ENCODE measurements at places on chromosomes 16 and 17.

- no peak for DNase-seq
These were observed 103.5 kb upstream of the HS3ST3A1 start for GRCh38 chr17:13705221-13705620.

- DNase-seq = peak; percentile 32
These were observed 4.2 kb upstream of the MXRA7 start for GRCh38 chr17:76714822-76715495.

DNA sequence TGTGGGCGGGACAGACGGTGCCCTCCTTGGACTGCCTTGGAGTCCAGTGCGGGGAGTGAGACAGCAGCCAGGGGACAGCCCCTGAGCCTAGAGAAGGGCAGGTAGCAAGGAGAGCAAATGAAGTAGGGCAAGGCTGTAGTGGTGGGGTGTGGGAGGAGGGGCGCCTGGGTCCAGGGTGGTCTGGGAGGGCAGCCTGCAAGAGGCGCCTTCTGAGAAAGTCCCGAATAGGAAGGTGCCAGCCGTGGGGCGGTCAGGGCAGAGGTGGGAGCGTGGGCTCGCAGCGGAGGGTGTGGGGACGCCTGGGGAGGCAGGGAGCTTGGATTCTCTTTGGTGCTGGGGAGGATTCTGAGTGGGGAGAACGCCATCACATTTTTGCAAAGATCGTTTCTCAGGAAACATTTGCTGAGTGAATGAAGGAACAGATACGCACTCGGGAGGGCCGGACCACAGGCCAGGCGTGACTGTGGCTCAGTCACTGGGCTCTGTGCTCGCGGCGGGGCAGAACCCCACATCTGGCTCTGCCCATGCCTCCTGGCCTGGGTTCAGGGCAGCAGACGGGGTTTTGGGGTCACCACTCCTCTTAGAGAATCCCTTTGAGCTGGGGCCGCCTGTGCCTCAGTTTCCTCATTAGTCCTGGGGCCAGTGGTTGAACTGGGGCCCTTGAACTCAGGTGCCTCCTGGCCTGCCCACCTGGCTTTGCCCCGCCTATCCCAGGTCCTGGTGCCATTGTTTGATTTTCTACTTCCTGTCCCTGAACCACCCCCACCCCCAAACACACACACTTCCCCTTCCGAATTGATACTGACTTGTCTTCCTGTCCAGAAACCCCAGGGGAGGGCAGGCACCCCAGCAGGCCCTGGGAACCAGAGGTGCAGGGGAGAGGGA, 4.2 kb downstream of the SNN start:
- DNase-seq = peak; percentile 52

DNA sequence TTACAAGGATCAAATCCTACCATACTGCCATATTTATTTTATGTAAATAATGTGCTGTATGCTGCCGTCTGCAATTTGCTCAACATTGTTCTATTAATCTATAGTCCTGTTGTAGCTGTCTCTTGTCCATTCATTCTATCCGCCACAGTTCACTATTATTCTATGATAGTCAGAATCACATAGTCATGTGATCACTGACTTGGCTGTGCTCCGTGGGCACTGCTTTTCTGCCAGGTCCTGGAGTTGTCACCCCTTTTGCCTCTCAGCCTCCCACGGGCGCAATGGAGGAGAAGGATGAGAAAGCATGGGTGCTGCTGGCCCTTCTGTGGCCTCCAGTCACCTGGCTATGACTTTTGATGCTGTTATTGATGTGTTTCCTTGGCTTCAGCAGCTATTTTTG, 37.3 kb upstream of the ANKFY1 start:
- DNase-seq = no peak

- no peak for DNase-seq
These were observed 1.3 kb downstream of the APPBP2 start for GRCh38 chr17:60524463-60525327.
